ENCODE measurements at places on chromosomes 4 and X.

DNA sequence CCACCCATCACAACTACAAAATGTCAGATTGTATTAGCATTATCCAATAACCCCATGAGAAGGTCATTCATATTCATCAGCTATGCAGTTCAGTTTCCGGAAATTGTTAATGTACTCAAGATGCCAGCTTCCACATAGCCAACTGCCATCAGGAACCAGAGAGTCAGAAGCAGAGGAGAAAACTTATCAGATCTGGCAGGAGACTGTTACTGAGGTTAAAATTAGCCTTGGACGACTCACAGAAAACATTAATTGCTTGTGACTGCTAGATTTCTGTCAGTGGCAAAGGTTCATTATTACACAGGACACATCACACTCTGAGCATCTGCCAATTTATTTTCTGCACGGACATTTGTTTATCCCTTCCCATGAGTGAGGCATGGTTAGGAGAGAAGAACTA is 352.8 kb downstream of the DHRSX start:
- no peak for DNase-seq

DNA sequence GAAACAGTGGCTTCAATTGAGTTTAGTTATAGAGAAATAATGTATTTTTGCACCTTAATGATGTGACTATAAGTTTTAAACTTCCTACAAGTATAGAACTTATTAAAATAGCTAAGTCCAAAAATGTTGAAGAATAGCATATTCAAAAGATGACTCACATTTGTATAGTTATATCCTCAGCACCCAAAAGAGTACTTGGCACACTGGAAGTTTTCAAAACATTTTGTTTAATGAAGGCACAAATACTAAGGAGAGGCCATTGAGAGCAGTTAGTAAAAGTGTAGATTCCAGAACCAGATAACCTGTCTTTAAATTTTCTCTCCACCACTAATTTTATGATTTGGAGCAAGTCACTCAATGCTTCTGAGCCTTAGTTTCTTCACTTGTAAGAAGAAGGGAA is 226.9 kb upstream of the MID1 start:
- no peak for DNase-seq

GRCh38 chr4:151438154-151438553 is 29.2 kb downstream of the FHIP1A start:
- no peak for DNase-seq

DNA sequence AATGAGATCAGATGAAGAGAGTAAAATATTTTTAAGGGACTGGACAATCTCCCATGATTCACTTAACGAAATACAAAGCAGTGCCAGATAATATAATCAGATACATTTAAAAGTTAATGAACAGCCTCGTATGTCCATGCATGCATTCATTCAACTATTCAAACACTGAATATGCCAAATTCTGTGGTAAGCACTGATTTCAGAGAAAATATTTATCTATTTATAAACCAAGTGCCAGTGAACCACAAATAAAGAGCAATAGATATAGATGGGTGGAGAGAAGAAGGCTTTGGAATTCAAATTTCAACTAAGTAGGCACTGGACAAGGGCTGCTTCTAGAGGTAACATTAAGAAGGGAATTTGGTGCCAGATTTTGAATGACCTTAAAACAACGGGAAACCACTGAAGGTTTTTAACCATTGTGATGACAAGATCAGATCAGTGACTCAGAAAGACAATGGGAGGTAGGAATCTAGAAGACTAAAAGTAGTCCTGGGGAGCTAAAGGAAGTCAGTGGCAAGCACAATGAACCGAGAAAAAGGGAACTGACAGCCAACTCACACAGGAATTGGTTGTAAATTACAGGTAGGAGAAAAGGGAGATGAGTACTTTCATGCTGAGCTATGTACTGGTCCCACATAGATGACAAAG is 14.2 kb downstream of the ELOVL6 start:
- no peak for DNase-seq

DNA sequence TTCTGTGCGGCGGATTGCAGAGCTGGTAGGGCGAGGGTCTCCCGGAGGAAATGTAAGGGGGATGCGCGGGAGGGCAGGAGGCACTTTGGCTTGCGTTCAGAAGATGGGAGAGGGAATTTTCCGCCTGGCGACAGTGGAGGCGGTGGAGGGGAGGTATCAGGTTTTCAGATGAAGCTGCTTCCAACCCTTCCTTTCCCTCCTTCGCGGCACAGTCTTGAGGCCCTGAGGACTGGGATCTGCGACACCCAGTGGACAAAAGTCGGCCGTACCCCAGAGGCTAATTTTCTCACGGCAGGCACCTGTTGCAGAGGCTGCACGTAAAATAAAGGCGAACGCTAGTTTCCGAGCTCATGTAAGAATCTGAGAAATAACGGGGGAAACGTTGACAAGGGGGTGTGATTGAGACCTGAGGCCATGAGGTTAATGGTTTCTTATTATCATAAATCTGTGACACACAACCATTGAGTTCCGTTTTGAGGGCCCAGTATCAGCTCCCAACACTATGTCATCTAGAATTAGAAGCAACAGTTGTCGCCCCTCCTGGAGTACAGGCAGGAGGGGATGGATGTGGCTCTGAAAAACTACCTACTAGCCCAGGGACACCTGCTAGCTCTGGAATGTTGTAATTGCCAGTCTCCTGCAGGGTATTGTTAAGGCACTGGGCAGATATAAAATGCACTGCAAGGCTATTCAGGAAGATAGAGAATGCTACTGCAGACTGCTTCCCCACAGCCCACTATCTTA is 1.1 kb downstream of the ZCCHC18 start:
- DNase-seq, result peak; percentile 42

- DNase-seq, result no peak
Observed at GRCh38 chr4:27930291-27930690, 1069.7 kb downstream of the STIM2 start.

- no peak for DNase-seq
Observed at GRCh38 chrX:17888421-17888820, 27.3 kb upstream of the RAI2 start.

GRCh38 chrX:41471786-41472185 is 24.6 kb downstream of the NYX start:
- no peak for DNase-seq

- DNase-seq, result no peak
Observed at GRCh38 chr4:170374770-170375169, 285.0 kb upstream of the AADAT start.

DNA sequence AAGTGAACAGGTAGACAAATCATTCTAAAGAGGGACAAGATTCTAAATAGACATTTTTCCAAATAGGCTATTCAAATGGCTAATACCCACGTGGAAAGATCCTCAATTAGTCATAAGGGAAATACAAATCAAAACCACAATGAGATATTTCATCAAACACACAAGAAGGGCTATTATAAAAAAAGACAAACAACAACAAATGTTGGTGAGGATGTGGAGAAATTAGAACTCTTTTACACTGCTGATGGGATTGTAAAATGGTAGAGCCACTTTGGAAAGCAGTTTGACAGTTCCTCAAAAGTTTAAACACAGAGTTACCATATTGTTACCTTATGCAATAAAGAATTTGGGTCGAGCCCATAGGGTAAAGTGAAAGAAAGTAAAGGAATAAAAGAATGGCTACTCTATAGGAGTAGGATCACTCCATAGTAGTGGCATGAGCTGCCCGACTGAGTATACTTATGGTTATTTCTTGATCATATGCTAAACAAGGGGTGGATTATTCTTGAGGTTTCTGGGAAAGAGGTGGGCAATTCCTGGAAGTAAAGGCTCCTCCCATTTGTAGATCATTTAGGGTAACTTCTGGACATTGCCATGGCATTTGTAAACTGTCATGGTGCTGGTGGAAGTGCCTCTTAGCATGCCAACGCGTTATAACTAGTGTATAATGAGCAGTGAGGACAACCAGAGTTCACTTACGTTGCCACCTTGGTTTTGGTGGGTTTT is 58.9 kb upstream of the FAM9C start:
- DNase-seq, result no peak

DNA sequence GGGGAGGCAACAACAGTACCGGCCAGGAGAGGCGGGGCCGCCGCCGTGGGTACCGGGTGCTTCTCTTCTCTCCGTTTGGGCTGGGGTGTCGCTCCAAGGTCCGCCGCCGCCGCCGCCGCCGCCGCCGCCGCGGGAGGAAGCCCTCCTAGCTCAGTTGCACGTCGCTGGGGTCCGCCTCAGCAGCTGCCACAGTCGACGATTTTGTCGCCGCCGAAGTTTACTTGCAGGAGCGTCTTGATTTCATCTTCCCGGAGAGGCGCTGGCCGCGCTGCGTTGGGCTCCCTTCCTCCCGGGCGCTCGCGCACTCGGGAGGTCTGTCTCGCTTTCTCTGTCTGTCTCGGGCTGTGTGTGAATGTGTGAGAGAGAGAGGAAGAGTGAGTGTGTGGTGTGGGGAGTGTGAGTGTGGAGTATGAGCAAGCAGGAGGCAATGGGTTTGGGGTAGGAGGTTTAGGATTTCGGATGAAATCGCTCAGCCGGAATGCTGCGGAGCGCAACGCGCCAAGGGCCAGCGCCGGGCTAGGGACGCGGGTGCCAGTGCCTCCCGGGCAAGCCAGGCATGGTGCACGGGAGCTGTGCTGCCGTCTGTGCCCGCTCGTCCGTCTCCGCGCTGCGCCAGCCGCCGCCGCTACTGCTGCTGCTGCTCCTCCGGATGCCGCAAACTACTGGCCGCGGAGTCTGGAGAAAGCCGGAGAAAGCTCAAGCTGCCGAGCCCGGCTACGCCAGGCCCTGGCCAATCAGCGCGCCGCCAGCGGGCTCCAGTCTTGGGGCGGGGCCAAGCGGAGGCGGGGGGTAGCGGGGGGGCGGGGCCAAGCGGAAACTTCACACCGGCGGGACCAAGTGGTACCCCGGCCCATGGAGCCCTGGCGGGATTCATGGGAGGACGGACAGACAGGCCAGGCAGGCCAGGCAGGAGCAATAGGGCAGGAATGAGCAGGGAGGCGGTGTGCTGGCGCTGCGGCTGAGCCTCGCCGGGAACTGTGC is at the start of gene PCDH19:
Gene PCDH19 (minus strand): TSS at position 664 of the 981 bp plus-strand sequence. CDS start 1,676 bp downstream, outside the sequence.
- no peak for DNase-seq

DNA sequence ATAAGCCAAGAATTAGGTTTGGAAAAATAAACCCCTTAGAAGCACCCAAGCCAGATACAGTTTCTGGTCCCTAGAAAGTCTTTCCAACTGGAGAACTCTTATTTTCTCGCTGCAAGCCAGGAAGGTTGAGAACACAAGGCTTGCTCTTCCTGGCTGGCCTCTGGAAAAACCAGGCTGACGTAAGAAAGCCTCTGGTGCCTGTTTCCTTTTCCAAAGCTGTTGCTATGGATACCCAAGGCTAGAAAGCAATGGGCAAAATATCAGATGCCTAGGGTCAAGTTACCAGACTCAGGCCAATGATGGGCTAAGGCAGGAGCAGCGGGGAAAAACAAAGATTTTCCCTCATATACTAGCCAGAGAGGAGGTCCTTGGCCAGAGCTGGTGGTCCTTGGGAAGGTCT is 281.6 kb downstream of the KLHL13 start:
- no peak for DNase-seq

DNA sequence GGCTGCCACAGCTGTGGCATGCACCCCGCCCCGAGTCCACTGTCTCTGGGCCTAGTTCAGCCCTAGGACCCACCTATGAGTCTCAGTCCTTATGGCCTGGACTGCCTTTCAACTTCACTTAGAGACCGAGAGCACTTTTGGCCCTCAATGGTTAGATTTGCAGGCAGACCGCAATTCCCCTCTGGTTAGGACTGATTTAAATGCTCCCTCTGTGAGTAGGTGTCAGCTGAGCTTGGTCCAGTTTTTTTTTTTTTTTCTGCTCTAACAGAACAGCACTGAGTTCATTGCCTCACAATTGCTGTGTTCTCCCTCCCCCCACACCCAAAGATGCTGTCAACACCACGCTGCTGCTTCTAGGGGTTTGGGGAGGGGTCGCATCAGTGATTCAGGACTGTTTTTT is 143.2 kb downstream of the BMP15 start:
- no peak for DNase-seq

- no peak for DNase-seq
Observed at GRCh38 chr4:114263233-114263632, 283.8 kb upstream of the ARSJ start.

GRCh38 chr4:123661080-123661737 is 264.6 kb downstream of the SPRY1 start:
- no peak for DNase-seq

DNA sequence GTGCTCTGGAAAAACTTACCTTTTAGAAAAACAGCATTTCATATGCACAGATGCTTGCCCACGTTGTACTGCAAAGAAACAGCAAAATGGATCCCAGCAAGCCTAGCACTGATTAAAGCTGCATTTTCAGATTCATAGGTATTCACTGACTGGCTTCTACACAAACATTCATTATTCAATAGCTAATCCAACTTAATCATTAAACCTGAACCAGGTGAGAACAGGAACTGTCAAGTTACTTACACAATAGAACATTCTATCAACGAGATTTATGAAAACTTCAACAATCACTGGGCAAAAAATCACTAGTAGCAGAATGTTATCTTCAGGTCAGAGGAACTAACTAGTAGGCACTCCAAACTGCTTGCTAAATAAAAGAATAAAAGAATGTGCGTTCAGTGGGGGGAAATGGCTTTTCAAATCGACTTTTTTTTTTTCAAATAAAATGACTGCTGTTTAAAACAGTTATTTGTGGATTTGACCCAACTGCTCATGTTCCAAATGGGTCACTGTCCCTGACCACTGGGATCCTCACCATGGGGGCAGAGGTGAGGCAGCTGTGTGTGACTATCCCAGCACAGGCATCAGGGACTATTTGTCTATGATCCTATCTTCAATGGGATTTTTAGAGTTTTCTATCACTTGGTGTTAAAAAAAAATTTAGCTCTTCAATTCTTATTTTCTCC is 42.3 kb downstream of the STX18 start:
- DNase-seq, result no peak

DNA sequence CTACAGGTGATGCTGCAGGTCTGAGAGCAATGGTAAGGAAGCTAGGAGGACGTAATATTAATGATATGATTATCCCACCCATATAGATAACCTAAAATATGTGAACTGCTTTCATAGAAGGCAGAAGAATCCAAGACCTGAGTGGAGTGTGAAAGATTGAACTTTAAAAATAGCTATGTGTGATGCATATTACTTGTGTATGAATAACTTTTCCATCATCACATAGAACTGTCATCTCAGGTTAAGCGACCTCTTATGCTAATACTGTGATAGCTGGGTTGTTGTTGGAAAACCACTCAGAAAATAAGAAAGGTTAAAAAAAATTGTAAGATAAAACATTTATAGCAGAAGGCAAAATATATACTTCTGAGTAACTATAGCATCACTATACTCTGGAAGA is 90.3 kb downstream of the SLC4A4 start:
- no peak for DNase-seq

- DNase-seq, result no peak
Observed at GRCh38 chrX:18203631-18204030, 17.1 kb downstream of the BEND2 start.

DNA sequence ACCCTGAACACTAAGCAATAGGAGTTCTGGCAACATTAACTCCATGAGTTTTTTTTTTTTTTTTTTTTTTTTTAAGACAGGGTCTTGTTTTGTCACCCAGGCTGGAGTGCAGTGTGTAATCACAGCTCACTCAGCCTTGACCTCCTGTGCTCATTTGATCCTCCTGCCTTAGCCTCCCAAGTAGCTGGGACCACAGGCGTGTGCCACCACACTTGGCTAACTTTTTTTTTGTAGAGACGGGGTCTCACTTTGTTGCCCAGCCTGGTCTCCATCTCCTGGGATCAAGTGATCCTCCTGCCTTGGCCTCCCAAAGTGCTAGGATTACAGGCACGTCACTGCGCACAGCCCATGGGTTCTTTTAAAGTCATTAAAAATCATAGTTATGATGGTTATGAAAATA is 5.1 kb downstream of the RHOH start:
- DNase-seq, result no peak

GRCh38 chr4:123546573-123547060 is 150.0 kb downstream of the SPRY1 start:
- no peak for DNase-seq

- DNase-seq, result no peak
Observed at GRCh38 chrX:106725931-106726330, 570 bp upstream of the RNF128 start.
